ENCODE measurements at places on chromosomes 6 and 20.

DNA sequence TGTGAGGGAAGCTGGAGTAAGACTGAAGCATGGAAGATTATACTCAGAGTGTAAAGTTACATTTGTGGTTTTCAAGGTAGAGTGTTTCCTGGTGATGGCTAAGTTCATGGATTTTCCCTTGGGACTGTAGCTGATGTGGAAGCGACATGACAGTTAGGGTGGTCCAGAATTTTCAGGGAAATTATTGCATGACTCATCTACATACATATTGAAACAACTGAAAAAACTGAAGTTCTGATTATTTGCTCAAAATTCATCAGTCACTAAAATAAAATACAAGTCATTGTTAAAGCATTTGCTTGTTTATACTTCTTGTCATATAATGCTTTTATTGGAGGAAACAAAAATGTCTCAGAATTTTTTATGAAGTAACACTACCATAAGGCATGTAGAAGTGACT lies 700.0 kb downstream of the RFPL4B start:
- DNase-seq: no peak

DNA sequence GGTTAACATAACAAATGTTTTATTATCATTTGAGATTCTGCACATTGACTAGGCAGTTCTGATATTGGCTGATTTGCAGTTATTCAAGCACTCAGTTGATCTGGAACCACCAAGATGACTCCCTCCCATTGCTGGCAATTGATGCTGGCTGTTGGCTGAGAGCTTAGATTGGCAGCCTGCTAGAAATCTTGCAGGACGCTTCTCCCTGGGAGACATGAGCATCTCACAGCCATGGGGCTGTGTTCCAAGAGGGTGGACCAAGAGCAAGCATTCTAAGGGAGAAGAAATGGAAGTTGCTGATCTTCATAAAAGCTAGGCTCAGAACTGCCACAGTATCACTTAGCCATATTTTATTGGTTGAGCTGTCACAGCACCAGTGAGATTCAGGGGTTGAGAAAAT lies 233.4 kb upstream of the ID4 start:
- DNase-seq: no peak

- no peak for DNase-seq
These were observed 147.1 kb upstream of the SMLR1 start for GRCh38 chr6:130680116-130680515.

GRCh38 chr6:71588490-71588889 lies 297.9 kb upstream of the RIMS1 start:
- DNase-seq: no peak

- DNase-seq: no peak
These were observed 611.5 kb upstream of the IMPG1 start for GRCh38 chr6:76683985-76684384.

Measured in mucosa of gallbladder (tissue), 1 donor.